Urinary bladder (tissue), 4 donors: ENCODE measurements at places on chromosomes 1 and 21. TPM values are rescaled to one million over a fixed set of nuclear protein-coding genes. Genes with fewer than 3 reads are reported as not detected.

OR2L5 gene
- polyA plus RNA-seq: not detected

DNA sequence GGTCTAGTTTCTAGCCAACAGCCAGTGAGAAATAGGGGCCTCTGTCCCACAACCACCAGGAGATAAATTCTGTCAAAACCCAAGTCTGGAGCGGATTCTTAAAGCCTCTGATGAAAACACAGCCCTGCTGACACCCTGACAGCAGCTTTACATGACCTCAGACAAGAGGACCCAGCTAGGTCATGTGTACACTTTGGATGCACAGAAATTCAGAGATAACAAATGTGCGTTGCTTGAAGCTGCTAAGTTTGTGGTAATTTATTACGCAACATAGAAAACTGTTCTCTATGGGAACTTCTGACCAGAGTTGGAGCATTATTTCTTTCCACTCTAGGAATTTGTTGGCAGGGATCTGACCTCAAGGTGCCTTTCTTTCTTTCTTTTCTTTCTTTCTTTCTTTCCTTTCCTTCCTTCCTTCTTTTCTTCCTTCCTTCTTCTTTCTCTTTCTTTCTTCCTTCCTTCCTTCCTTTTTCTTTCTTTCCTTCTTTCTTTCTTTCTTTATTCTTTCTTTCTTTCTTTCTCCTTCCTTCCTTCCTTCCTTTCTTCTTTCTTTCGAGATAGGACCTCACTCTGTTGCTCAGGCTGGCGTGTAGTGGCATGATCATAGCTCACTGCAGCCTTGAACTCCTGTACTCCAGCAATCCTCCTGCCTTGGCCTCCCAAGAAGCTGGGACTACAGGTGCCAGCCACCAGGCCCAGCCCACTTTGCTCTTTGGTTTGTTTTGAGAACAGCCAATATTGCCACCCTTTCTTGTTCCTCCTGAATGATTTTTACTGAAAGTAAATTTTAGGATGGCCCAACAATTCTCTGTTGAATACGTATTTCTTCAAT, 14.9 kb upstream of the HMGCS2 start:
- no peak for DNase-seq

DNA sequence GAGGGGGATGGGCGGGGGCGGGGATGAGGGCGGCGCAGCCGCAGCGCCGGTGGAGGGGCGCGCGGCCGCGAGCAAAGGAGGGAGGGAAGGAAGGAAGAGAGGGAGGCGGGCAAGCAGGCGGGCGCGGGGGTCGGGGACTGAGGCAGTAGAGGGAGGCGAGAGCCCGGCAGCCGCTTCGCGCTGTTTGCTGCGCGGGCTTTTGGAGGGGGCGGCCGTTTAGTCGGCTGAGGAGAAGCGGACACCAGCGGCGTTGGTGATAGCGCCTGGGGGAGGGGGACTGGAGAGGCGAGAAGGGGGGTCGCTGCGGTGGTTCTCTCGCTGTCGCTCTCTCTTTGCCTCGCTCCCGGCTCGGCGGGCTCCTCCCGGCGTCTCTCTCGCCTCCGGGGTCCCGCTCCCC, at the start of gene HS2ST1:
TSS of gene HS2ST1 (plus strand) at position 35 of the 397 bp plus-strand sequence.
- DNase-seq: no peak

ZNF124 gene
- 2.1 TPM for polyA plus RNA-seq

DNA sequence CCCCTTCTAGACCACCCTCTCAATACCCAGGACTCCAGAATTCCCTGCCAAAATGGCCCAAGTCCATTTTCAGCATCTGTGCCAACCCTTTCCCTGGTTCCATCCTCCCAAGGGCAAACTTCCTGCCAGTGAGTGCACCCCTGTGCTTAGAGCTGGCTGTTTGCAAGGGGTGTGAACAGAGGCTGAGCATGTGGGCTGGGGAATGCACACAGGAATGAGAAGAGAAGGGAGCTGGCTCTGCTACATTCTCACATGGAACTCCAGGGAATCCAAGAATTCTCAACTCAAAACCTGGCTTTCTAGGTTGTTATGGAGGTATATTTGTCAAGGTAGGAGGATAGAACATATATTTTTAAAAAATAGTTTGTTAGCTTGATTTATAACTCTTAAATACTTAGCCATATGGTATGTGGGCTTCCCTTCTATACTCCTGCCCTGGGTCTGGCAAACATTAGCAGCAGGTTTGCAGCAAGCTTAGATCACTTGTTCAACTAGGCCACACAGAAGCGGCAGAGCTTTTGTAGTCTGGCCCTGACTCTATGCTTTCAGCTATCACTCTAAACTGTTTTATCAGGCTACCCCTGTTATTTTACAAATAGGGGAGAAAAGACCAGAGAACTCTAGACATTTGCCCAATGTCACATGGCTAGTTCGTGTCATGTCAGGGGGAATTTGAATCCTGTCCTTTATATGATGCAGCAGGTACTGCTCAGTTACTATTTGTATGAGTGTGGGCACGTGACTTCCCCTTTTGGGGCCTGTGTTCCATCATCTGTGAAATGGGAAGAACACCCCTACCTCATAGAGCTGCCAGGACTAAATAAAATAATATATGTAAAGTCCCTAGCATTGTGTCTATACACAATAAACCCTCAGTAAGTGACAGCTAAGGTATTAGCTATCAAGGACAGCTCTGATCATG, 8.1 kb upstream of the STMN1 start:
- no peak for DNase-seq

DNA sequence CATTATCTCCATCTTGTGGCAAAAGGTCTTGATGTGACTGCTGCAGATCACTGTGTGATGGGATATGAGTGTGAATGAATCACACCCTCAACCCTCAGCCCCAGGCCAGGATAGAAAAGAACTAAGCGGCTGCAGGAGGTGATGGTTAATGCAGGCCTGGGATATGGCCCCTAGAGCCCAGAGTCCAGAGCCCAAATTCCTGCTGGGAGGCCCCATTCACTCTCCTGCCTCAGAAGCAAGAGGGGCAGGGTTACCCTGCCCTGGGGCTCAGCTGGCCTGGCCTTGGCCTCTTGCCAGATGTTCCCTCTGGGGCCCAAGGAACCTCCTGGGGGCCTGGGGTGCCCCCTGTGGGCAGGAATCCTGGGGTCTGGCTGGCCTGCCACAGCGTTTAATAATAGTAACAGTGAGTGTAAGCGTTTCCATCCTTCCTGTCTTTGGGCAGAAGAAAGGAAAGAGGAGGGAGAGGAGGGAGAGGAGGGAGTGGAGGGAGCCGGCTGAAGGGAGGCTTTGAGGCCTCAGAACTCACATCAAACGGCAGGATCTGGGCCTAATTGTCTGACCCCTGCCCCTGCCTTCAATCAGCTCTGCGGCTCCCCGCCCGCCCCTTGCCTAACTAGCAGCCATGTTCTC, 26.2 kb downstream of the DMAP1 start:
- DNase-seq: no peak

DNA sequence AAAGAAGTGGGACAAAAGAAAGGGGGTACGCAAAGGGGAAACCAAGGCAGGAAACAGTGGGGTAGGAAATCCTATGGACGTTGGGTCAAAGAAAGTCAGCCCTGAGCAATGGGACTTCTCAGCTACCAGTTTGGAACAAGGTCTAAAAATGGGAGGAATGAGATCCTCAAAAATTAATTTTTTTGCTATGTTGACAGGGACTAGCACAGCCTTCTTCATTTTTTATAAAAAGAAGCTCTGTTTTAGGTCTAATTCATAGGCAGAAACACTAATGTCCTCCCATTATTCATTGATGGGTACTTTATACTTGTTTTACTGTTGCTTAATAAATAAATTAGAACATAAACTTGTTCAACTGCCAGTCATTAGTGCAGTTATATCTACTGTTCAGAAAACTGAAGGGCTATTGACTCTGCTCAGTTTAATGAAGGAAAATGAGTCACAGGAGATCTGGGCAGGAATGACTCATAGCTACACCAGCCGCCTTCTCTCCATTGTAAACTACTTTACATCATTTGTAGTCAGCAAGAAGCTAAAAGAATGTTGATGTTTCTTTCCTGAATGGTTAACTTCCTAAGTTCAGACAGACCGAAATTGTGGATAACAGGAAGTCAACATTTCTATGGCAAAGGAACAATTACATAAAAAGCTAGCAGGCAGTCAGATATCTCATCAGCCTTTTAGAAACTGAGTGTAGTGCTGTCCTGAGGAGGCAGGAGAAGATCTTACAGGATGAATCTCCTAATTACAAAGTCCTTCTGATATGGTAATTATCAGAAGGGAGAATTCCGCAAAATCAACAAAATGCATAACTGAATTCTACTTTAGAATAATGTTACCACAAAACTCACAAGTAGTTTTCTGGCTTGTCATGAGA, 356.4 kb upstream of the PKN2 start:
- DNase-seq: no peak

- DNase-seq: no peak
Measured at GRCh38 chr1:222561656-222562055, 13.8 kb upstream of the HHIPL2 start.

TRPM2 gene
- 3.3 TPM for polyA plus RNA-seq

- no peak for DNase-seq
Measured at GRCh38 chr21:26918323-26919079, 48.4 kb downstream of the ADAMTS5 start.

UBL4B gene
- not detected for polyA plus RNA-seq

DNA sequence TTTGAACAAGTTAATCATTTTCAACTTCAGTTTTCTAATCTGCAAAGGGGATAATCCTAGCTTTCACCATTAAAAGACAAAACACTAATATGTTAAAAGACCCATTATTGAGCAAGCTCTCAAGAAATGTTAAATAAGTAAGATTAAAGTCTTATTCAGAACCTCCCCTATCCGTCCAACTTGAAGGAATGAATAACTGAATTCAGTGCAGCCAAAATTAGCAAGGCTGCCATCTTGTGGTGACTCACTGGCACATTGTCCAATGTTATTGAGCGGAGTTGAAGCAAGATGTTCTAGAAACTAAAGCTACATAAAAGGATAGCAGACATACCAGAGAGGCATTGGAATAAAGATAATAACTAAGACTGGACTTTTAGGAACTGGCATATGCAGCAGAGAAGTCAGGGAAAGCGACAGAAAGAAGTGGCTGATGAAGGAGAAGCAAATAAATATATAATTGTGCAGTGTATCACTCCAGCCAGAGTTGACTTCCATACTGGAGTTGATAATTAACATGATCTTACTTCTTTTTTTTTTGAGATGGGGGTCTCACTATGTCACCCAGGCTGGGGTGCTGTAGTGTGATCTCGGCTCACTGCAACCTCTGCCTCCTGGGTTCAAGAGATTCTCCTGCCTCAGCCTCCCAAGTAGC, 8.2 kb upstream of the CAP1 start:
- DNase-seq: no peak

EDN2 gene
- polyA plus RNA-seq: 0.44 TPM

DNA sequence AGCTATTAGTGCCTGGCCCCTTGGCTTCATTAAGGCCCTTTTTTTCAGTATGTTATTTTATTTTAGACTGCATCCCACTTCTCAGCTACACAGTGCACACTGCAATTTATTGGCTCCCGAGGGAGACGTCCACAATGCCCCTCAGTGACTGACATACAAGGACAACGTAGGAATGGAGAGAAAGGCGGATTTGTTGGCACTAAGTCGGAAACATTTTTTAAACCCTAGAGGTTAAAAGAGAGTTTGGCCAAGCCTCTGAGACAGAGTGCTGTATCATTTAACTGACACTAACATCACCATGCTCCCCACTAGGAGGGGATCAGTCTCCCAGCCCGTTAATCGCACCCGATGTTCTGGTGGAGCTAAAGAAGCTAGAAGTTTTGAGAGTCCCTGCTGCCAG, 45.7 kb upstream of the FOXD3 start:
- DNase-seq: no peak
